COR-L47 (cell line): ENCODE measurements at places on chromosomes 1 and 21.
A peak's percentile ranks its signal among the peaks of the same experiment; 100 is the strongest.

DNA sequence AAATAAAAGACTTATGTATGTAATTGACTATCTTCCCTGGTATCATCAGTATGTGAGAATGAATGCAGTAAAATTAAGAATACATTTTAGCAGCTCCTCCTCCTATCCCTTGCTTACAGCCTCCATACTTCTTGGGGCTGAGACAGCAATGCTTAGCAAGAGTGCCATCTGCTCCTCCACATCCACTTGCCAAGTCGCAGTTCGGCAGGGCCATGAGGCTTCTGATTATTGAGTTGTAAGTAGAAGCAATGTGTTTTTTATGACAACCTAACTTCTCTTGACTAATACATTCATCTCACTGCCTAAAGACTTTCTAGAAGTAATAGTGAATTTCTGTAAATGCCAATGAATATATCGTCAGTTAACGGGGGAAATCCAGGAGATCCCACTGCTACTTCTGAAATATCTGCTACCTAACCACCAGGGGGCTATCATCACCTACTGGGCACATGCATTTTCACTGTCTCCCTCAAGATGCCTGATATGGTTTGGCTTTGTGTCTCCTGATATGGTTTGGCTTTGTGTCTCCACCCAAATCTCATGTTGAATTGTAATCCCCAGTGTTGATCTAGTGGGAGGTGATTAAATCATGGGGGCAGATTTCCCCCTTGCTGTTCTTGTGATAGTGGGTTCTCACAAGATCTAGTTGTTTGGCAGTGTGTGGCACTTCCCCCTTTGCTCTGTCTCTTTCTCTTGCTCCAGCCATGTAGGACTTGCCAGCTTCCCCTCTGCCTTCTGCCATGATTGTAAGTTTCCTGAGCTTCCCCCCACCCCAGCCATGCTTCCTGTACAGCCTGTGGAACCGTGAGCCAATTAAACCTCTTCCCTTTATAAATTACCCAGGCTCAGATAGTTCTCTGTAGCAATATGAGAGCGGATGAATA, 59.6 kb downstream of the EXTL2 start:
- DNase-seq, result no peak

DNA sequence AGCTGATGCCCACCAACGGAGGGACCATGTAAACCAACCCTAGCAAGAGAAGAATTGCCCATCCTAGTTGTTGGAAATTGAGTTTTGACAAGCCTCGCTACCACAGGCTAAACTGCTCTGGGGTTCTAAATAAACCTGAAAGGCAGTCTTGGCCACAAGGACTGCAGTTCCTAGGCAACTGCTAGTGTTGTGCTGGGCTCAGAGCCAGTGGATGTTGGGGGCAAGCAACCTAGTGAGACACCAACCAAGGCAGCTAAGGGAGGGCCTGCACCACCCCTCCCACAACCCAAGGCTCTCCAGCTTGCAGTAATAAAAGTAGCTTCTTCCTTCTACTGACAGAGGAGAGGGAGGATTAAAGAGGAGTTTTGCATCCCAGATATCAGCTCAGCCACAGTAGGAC, 102.4 kb upstream of the PKN2 start:
- DNase-seq, result peak; percentile 20

- DNase-seq, result no peak
Measured at GRCh38 chr1:204821476-204821875, 49.2 kb upstream of the NFASC start.

DNA sequence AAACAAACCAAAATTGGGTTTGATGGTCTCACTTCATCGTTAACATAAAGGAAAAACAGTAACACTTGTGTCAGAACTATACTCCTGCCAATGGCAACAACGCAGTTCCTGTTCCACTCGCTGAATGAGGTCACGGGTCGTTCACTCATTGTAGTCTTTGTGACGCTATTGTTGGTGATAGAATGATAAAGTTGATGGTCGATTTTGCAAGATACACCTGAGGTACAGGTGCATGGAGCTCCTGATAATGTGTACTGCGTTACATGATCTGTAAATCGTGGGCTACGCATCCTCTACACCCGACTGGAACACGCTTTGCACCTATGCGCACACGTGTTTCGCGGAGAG, 391 bp upstream of the CENPS start:
- no peak for DNase-seq

DNA sequence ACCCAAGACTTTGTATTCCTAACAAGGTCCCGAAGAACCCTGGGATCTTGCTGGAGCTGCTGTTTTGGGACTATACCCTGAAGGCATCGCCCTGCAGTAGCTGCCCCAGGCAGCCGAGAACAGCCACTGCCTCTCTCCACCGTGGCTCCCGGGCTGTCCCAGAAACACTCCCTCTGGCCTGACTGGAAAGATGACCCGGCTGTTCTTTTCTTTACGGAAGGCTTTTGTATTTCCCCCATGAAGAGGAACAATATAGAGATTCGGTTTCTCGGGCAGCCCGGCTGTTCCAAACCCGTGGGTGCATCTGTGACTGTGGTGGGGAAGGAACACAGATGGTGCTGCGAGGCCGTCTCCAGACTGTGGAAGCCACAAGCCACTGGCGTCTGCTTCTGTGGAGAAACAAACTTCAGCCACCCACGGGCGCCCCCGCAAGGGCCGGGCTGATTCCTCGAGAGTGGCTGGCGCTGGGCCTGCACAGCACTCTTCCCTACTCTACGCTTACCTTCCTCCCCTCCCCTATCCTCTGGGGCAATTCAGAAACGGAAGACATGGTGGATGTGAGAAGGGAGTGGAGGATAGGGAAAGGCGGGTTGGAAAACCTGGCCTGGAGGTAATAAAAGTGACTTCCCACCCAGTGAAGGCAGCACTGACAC, 33.7 kb upstream of the VASH2 start:
- no peak for DNase-seq

DNA sequence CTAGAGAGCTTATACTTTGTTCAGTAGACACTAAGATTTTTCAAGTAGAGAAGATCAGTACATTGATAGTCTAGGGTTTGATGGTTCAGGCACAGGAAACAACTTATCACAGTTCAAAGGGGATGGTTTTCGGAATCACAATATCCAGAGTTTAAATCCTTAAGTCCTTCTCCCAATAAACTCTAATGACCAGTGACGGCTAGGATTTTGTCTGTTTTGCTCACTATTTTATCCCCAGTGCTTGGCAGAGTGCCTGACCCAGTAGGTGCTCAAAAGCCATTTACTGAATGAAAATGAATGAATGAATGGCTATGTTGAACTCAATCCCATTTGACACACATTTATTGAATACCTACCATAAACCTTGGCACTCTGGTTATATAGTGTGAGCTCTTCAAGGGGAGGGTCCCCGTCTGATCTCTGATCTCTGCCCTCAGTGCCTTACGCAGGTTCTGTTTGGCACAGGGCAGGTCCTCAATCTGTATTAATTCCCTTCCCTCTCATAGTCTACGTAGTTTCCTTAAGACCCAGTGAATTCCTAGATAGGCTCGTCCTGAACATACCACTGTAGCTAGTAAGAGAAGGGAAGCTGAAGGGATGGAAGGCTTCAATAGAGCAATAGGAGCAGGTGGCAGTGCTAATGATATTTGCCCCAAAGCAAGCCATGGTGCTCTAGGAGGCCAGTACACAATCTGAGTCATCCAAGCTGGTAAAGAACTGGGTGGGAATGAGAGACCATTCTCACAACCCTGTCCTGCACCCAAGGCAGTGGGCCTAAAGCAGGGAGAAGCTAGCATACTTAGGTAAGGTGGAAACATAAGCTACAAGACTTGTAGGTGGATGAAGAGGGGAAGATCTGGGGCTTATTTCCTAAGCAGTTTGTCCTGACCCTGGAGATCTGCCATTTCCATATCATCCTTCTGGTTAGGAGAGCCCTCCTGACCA, 53.4 kb downstream of the DMAP1 start:
- DNase-seq, result no peak

- DNase-seq, result no peak
Measured at GRCh38 chr1:247825362-247825761, 1.4 kb upstream of the OR14A16 start.

GRCh38 chr1:53367503-53368313, 39.8 kb upstream of the LRP8 start:
- no peak for DNase-seq

DNA sequence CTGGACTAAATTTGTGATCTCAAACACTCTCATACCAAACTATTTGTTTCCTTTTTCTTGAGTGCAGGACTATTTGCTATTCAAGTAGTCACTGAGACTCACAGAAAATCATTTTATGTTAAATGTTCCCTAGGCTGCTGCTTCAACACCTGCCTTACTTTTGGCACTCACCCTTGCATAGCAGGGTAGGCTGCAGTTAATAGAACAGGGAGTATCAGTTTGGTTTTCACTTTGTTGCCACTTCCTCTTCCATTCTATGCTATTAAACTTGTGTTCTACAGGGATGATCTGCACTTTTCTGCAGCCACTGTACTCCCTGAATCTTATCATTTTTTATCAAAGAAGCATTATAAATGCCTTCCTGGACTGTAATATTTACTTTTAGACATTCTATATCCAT, 148.7 kb upstream of the PRMT6 start:
- DNase-seq, result no peak

DNA sequence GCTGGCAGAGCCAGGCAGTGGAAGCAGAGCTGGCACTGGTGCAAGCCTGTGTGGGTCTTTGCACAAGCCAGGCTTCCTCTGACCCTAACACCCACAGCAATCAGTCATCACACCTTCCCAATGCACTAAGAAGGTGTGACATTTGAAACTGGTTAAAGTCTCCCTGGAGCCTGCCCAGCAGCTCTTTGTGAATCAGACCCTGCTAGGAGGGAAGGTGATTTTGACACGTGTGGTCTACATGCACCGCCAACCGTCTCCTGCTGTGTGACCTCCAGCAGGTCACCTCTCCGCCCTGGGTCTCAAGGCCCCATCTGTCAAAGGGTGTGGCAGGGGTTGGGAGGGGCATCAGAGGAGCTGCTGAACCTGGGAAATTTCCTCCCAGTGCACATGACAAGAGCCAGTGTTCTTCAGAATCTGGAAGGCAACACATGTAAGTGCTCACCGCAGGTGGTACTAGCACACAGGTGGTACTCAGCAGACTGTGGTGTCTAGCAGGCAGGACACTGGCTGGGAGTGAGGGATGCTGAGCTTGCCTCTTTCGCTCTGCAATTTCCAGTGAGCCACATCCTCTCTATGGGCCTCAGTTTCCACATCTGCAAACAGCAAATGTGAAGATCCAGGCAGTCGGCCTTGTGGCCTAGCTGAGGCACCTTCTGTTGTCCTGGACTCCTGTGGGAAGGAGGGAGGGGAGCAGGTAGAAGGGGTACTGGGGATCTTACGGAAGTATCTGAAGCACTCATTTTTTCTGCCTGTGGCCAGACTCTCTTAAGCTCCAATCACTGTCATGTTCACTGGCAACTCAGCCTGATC, 123.2 kb downstream of the DMRTB1 start:
- DNase-seq, result peak; percentile 17

DNA sequence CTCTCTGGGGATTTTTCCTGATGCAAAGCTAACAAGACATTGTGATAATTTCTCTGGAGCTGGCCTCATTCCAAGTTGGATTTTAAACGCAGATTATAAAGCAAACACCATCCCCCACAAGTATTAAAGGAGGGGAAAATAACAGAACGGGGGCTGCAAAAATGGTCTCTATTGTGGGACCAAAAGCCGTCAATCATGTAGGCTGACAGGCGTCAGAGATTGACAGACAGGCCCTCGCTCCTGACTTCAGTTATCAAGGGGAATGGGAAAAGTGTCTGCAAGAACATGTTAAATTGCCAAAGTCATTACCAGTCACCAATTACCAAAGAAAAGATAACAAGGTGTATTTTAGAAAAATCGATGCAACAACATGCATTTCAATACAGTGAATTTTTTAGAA, 307.4 kb upstream of the POU3F1 start:
- DNase-seq, result no peak

DNA sequence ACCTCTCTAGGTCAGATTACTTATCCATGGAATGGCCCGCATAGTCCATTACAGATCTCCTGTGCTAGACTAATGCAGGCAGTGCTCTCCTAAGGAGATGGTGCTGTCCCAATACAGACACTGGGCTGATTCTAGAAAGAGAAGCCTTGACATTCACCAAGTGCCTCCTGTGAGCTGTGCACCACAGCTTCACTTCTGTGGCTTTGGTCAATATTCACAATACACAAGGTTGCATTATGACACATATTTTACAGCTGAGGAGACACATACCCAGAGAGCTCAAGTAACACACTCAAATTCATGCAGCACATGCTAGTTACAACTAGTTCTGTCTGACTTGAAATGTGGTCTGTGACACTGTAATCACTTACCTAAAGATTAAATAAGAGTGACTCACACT, 59.4 kb upstream of the LRRC8B start:
- DNase-seq, result no peak

GRCh38 chr21:38140207-38140903, 116.4 kb upstream of the KCNJ15 start:
- peak; percentile 76 for DNase-seq

DNA sequence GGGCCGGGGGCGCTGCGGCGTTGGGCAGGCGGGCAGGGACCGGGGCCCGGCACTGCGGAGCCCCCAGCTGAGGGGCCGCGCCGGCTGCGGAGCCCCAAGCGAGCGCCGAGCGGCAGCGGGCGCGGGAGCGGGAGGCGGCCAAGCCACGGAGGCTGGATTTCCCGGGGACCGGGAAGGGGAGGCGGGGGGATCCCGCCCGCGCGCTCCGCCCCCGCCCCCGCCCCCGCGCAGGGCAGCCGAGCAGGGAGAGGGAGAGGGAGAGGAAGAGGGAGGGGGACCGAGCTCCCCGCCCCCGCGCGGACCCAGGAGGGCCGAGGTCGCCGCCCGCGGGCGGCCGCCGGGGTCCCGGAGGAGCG, at the start of gene DLGAP3:
Gene DLGAP3, minus strand, starts transcription at position 154 of the 356 bp plus-strand sequence. CDS start 24,267 bp downstream, outside the sequence.
- peak; percentile 52 for DNase-seq

DNA sequence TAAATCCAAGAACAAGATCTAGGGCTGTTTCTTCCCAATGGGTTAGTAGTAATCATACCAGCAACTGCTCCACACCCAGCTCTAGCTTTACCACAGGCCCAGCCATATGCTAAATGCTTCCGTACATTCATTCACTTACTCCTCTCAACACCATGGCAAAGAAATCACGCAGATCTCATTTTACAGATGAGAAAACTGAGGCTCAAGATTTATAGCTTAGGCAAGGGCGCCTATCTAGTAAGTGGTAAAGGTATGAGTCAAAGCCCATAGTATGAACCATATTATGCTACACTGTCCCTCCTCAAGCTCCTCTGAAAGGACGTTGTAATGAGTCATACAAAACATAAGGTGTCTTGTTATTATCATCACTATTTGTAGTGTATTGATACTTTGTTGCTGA, 82.2 kb downstream of the NIBAN1 start:
- DNase-seq, result no peak

DNA sequence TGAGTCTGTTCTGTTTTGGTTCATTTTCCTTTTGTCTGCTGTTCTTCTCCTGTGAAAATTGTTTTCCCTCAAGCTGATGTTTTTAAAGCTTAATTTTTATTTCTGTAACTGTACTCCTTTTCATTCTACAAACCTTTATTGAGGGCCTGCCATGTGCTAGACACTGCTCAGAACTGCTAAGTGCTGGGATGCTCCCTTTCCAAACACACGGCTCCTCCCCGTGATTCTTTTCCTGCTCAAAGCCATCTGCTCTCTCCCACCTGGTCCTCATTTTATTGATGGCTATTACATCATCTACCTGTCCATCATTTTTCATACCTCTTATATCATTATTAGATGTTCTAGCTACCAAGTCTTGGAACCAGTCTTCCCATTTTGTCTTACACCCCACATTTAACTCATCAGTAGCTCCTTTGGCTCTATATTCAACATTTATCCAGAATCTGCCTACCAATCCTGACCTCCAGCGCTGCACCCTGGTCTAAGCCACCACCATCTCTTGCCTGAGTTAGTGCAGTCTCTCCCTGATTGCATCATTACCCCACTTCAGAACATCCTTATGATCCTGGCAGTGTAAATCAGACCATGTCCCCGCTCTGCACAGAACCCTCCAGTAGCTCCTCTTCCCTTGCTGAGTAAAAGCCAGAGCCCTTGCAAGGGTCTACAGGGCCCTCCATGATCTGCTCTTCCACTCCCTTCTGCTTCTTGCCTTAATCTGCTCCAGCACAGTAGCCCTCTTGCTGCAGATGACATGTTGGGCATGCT, 118.1 kb downstream of the CACNA1E start:
- no peak for DNase-seq
